Cardiac atrium fibroblast (primary cell): ENCODE measurements at places on chromosomes 3 and 15. TPM values are rescaled to one million over a fixed set of nuclear protein-coding genes. Genes with fewer than 3 reads are reported as not detected.

The ANKUB1 gene
- not detected in 2 replicates for total RNA-seq

The ANKRD63 gene
- not detected in 2 replicates for total RNA-seq

The TTLL13 gene
- not detected in 2 replicates for total RNA-seq

The GNL3 gene
- total RNA-seq = 76.4 and 77.9 TPM in 2 replicates

The ZBTB20 gene
- total RNA-seq = 5.4 and 9.7 TPM in 2 replicates

The MKRN3 gene
- 0.16 TPM in 1 of 2 replicates, not detected in the other for total RNA-seq

The TM4SF1 gene
- 760 and 799 TPM in 2 replicates for total RNA-seq

The TNNC1 gene
- total RNA-seq = not detected in 2 replicates

The TERC gene
- 198 and 340 TPM in 2 replicates for total RNA-seq

The CYP19A1 gene
- 0.18 TPM in 1 of 2 replicates, not detected in the other for total RNA-seq

The EFCC1 gene
- not detected in 2 replicates for total RNA-seq

The TNFAIP8L3 gene
- total RNA-seq = 3.8 and 8.1 TPM in 2 replicates

The ACP3 gene
- 1.5 and 1.8 TPM in 2 replicates for total RNA-seq

The DZIP1L gene
- 3.9 and 5.2 TPM in 2 replicates for total RNA-seq

The STRIT1 gene
- not detected in 2 replicates for total RNA-seq

The GOLGA8S gene
- total RNA-seq = 0.18 TPM in 1 of 2 replicates, not detected in the other

The SERPINI1 gene
- 2.3 and 5.5 TPM in 2 replicates for total RNA-seq

The ADAMTS9 gene
- 9.7 and 28.2 TPM in 2 replicates for total RNA-seq

The PIGBOS1 gene
- total RNA-seq = 7.9 and 15.0 TPM in 2 replicates

The EPB42 gene
- total RNA-seq = not detected in 2 replicates

The MEGF11 gene
- total RNA-seq = not detected in 2 replicates

The EIF2B5 gene
- 18.6 and 22.2 TPM in 2 replicates for total RNA-seq

The CLEC3B gene
- total RNA-seq = 202 and 203 TPM in 2 replicates

The HHLA2 gene
- not detected in 2 replicates for total RNA-seq

The SERPINI2 gene
- not detected in 2 replicates for total RNA-seq

The CIAO2A gene
- total RNA-seq = 42.9 and 69.3 TPM in 2 replicates

The KLHL40 gene
- not detected in 2 replicates for total RNA-seq

The CFAP100 gene
- total RNA-seq = not detected in 2 replicates

The CMTM8 gene
- 1.8 and 7.8 TPM in 2 replicates for total RNA-seq

The IDH3A gene
- 64.5 and 85.4 TPM in 2 replicates for total RNA-seq

The CLPX gene
- total RNA-seq = 20.2 and 34.7 TPM in 2 replicates

The DPPA2 gene
- not detected in 2 replicates for total RNA-seq

The PRRT3 gene
- 2.8 and 3.8 TPM in 2 replicates for total RNA-seq

The FOXB1 gene
- total RNA-seq = not detected in 2 replicates

The EAF2 gene
- total RNA-seq = 0.32 TPM in 1 of 2 replicates, not detected in the other

The PIGZ gene
- 6.3 and 9.7 TPM in 2 replicates for total RNA-seq

The CCRL2 gene
- 3.6 TPM in 1 of 2 replicates, not detected in the other for total RNA-seq

The MUC13 gene
- not detected in 2 replicates for total RNA-seq

The SLC22A14 gene
- not detected in 2 replicates for total RNA-seq

The VIPR1 gene
- total RNA-seq = 8.5 and 16.8 TPM in 2 replicates

The P2RY12 gene
- total RNA-seq = not detected in 2 replicates

The GATA2 gene
- 7.3 and 8.1 TPM in 2 replicates for total RNA-seq

The AHSG gene
- total RNA-seq = not detected in 2 replicates

The CRYBG3 gene
- 14.1 and 18.5 TPM in 2 replicates for total RNA-seq

The ROBO1 gene
- 21.8 and 40.3 TPM in 2 replicates for total RNA-seq

The PCOLCE2 gene
- total RNA-seq = 38.1 and 44.8 TPM in 2 replicates
